Activated CD8-positive, alpha-beta T cell treated with anti-CD3 and anti-CD28 coated beads, Interleukin-2, amount 10 ng/mL, durations not matched to agents 7 days and 5 days (primary cell): ENCODE measurements at places on chromosomes 13 and 19. TPM values are rescaled to one million over a fixed set of nuclear protein-coding genes. Genes with fewer than 3 reads are reported as not detected.

CYP2F1 gene
- not detected for total RNA-seq

MATK gene
- 44.0 TPM for total RNA-seq

CYP4F2 gene
- total RNA-seq = not detected

ZNF283 gene
- total RNA-seq = 6.9 TPM

- no peak for DNase-seq
- H3K27me3 ChIP-seq = no peaks in the 10 kb centered on the region
- no peak overlapping the region for H3K4me3 ChIP-seq
- H3K4me1 ChIP-seq = no peaks in the 10 kb centered on the region
- H3K27ac ChIP-seq = no peak overlapping the region
- H3K36me3 ChIP-seq = no peaks in the 10 kb centered on the region
Measured at GRCh38 chr13:83810136-83810535, 72.1 kb downstream of the SLITRK1 start.

DNA sequence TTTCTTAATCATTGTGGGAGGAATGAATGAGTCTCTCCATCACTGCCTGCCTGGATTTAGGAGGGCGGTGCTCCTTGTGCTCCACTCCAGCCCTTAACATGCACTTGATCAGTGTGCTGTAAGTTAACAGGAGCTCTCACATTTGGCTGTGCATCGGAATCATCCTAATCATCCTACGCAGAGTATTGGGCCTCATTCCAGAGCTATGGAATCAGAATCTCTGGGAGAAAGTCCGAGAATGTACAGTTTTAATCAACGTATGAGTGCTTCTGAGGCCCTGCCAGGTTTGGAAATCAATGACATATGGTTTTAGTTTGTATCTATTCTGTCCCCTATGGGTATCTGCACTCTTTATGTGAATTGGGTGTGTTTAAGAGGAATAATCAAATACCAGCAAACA, 34.9 kb upstream of the DCLK1 start:
- DNase-seq = no peak
- no peak overlapping the region for H3K27ac ChIP-seq
- H3K4me1 ChIP-seq = no peaks in the 10 kb centered on the region
- no peaks in the 10 kb centered on the region for H3K36me3 ChIP-seq
- no peak overlapping the region for H3K4me3 ChIP-seq

- no peak overlapping the region for H3K27ac ChIP-seq
- no peak overlapping the region for H3K4me3 ChIP-seq
- H3K4me1 ChIP-seq = peaks cover 11% of the 10 kb centered on the region
- no peaks in the 10 kb centered on the region for H3K36me3 ChIP-seq
- DNase-seq = no peak
Measured at GRCh38 chr13:30128591-30128990, 178.8 kb downstream of the KATNAL1 start.

- H3K27ac ChIP-seq = no peak overlapping the region
- no peaks in the 10 kb centered on the region for H3K4me1 ChIP-seq
- DNase-seq = peak; percentile 62
- no peaks in the 10 kb centered on the region for H3K27me3 ChIP-seq
- H3K36me3 ChIP-seq = peaks cover 7% of the 10 kb centered on the region
- no peak overlapping the region for H3K4me3 ChIP-seq
Measured at GRCh38 chr19:5154129-5154798, 185.4 kb downstream of the KDM4B start.

DNA sequence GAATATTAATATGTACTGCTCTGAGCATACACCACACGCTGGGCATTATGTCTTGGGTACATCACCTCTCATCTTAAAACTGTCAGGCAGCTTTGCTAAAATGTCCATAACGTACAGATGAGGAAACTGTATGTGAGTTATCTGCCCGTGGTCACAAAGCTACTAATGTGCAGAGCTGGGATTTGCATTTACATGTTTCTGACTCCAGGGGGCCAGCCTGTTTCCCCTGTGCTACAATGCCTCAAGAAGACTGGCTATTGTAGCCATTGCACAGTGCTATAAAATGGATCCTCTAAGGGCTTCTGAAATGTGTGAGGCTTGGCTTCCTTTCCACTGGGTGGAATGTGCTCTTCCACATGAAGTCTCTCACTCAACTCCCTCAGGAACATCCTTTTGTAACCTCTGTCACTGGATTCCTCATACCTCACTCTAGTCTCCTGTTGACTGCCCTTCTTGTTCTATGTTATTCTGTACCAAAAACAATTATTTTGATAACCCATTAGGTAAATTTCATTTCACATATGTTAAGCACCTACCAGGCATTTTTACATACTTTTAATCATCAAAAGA, 95.6 kb upstream of the HTR2A start:
- H3K4me3 ChIP-seq = no peak overlapping the region
- no peaks in the 10 kb centered on the region for H3K4me1 ChIP-seq
- peaks cover 8% of the 10 kb centered on the region for H3K27me3 ChIP-seq
- no peak for DNase-seq
- no peaks in the 10 kb centered on the region for H3K36me3 ChIP-seq
- no peak overlapping the region for H3K27ac ChIP-seq
